ENCODE measurements at places on chromosomes 16 and 17. TPM values are rescaled to one million over a fixed set of nuclear protein-coding genes. Genes with fewer than 3 reads are reported as not detected.

Gene CDH16
- 0.25 TPM for total RNA-seq

Gene HID1
- total RNA-seq, result 7.0 TPM

Gene CFAP97D1
- not detected for total RNA-seq

Gene DNAH3
- total RNA-seq, result not detected

GRCh38 chr16:50692999-50693781 is at the start of gene NOD2:
NOD2 (plus strand) TSS chr16:50693606; CDS start chr16:50699496, 5,890 bp downstream.
- no peak for DNase-seq

- DNase-seq, result no peak
Observed at GRCh38 chr17:11487469-11487868, 110.8 kb upstream of the DNAH9 start.

DNA sequence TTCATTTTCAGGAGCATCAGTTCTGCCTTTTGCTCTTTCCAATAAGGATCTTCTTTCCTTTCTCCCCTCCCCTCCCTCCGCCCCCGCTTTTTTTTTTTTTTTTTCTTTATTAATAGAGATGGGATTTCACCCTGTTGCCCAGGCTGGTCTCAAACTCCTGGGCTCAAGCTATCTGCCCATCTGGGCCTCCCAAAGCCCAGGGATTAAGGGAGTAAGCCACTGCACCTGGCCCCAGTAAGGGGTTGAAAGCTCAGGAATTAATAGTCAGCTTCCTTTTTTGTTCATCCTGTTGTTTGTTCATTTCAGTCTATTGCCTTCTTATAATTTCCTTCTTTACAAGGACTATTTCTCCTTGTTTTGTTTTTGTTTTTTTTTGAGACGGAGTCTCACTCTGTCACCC is 7.9 kb upstream of the C17orf58 start:
- no peak for DNase-seq

GRCh38 chr16:13335879-13336278 is 434.5 kb downstream of the SHISA9 start:
- no peak for DNase-seq

- peak; percentile 31 for DNase-seq
Observed at GRCh38 chr17:36824678-36825101, 112.6 kb upstream of the LHX1 start.

DNA sequence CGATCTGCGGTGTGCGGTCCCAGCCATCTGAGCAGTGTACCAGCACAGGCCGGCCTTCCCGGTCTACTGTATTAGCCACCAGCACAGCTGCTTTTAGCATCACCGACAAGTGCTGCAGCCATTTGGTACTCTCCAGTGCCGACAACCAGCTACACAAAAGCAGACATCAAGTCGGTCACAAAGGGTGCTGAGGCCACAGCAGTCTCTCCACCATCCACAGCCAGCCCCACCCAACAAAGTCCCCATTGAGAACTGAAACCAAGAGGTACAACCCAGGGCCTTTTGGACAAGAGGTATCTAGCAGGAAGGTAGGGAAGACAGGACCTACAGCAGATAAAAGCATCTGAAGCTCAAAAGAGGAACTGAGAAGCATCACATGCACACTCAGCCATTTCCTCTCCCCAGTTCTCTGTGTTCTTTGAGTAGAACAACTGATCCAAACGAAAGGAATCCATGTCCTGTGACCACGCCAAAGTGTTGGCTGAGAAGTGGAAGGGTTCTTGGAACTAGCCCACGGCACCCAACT is 9.5 kb downstream of the MTMR4 start:
- no peak for DNase-seq

DNA sequence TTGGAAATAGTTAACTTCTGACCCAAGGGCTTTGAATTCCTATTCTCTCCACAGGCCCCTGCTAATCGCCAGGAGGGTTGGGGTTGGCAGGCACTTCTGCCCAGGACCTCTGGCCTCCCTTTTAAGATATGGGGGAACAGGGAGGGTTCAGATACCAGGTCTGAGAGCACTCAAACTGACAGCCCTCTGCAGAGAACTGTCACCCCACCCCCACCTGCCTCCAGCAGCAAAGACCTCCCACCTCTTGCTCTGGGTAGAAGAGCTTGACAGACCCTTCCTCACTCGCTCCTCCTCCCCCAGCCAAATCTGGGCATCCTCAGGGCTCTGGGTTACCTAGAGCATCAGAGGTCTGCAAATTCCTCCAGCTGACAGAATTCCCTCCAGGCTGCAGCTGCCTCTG is 11.6 kb downstream of the CDH3 start:
- DNase-seq, result no peak

DNA sequence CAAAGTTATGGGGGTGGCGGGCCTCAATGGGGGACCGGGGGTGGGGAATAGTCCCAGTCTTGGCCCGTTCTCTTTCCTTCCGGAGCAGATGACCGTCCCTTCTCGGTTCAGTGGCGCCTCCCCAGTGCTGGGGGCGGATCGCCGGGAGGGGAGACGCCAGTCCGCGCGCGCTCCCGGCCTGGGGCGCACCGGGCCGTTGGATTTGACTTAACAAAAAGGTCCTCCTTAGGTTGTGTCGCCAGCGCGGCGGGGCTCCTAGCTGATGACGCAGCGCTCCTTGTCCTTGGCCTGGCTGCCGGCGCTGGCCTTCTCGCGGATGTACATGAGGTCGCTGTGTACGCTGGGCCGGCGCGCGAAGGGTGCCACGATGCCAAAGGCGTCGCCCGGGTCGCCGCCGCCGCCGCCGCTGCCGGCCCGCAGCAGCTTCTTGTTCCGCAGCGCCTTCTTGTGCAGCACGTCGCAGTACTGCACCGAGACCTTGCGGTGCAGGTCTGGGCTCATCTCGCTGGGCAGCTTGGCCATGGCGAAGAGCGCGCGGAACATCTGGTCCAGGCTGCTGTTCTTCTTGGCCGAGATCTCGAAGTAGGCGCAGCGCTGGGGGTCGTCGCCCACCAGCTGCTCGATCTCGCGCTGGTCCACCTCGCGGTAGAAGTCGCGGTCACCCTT is 1.2 kb downstream of the RASD1 start:
- DNase-seq, result no peak

DNA sequence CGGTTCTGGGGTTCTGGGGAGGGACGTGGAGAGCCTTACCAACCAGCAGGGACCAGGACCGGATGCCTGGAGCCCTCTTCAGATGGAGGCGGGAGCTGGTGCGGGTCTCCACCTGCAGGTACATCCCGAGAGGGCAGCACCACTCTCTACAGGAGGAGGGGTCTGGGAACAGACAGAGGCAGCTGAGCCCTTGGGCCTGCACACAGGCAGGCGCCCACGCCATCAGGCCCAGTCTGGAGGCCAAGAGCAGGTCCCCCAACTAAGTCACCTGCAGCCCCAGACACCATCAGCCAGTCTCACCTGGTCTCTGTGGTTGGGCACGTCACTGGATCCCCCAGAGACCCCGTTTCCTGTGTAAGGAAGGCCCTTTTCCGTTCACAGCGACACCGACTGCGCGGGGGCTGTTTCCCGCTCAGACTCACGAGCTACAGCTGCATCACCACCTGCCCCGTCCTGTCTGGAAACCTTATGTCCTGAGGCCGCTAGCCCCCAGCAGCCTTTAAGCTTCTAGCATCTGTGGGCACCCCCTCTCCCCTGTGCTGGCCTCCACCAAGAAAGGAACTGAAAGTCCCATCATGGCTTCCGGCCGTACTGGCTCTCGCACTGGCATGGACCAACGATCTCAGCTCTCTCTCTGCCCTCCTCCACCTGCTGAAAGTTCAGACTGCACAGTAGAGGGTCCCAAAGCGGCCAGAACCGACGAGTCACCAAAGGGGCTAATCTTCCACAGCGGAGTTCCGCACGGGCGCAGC is 1.2 kb downstream of the CYBC1 start:
- no peak for DNase-seq

- peak; percentile 34 for DNase-seq
Observed at GRCh38 chr17:36008998-36009665, 7.8 kb upstream of the CCL15 start.

GRCh38 chr16:74466872-74467271 is 45.6 kb upstream of the CLEC18B start:
- DNase-seq, result no peak

GRCh38 chr16:85331688-85332087 is 219.4 kb upstream of the CIBAR2 start:
- peak; percentile 52 for DNase-seq

DNA sequence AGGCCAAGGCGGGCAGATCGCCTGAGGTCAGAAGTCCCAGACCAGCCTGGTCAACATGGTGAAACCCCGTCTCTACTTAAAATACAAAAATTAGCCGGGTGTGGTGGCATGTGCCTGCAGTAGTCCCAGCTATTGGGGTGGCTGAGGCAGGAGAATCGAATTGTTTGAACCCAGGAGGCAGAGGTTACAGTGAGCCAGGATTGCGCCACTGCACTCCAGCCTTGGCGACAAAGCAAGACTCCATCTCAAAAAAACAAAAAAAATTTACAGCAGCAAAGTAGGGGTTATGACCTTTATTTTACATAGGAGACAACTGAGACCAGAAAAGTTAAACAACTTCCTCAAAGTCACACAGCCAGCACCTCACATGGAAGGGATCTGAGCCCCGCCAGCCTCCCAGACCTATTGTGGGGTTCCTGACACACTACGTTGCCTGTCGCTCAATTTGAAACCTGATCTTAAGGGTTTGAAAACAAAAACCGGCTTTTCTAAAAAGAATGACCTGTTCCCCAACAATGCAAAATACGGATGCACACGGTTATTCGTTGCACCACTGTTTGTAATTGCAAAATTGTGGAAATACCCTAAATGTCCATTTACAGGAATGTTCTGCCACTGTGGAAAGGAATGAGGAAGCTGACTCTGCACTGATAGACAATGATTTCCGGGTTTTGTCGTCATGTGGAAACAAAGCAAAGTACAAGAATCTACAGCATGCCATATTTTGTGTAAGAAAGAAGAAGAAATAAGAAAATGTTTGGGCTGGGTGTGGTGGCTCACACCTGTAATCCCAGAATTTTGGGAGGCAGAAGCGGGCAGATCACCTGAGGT is 77.2 kb downstream of the CNGB1 start:
- peak; percentile 92 for DNase-seq

DNA sequence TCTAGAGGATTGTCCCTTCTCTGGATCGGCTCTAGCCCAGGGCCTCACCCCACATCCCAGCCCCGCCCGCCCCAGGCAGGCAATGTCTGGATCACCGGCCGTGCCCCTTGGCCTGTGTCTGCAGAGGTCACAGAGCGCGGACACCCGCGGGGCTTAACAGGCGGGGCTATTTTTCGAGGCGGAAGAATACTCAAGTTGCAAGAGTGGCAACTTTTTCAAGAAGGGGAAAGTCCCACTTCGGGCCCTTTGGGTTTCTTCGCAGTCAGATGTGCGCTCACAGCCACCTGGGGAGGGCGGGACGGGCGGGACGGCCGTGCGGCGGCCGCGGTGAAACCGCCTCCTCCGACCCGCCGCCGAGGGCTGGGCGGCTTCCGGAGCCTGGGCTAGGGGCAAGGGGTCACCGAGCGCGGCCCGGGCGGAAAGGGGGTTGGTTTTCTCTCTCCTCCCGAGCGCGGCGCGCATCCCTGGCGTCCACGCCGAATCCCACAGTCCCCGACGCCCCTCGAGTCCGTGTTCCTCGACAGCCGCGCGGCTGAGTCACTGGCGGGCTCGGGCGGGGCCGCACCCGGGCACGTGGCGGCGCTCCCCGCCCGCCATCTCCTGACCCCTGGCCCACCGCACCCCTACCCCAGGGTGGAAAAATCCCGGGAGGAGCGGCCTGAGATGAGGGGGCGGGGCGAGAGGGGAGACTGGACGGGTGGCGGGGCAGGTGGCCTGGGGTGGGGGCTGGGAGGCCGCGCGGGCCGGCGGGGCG is 1.2 kb upstream of the PFN1 start:
- peak; percentile 83 for DNase-seq

DNA sequence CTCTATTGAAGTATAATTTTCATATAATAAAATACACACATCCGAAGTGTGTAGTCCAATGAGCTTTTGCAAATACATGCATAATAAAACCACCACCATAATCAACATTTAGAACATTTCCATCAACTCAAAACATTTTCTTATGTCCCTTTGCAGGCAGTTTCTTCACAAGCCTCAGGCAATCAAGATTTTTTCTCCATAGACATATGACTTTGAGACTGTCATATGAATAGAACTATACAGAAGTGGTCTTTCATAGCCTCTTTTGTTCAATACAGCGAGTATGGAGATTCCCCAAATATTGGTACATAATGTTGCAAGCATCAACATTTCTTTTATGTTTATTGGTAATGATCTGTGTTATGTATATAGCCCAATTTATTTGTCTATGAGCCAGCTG is 983.2 kb downstream of the CDH11 start:
- DNase-seq, result no peak

DNA sequence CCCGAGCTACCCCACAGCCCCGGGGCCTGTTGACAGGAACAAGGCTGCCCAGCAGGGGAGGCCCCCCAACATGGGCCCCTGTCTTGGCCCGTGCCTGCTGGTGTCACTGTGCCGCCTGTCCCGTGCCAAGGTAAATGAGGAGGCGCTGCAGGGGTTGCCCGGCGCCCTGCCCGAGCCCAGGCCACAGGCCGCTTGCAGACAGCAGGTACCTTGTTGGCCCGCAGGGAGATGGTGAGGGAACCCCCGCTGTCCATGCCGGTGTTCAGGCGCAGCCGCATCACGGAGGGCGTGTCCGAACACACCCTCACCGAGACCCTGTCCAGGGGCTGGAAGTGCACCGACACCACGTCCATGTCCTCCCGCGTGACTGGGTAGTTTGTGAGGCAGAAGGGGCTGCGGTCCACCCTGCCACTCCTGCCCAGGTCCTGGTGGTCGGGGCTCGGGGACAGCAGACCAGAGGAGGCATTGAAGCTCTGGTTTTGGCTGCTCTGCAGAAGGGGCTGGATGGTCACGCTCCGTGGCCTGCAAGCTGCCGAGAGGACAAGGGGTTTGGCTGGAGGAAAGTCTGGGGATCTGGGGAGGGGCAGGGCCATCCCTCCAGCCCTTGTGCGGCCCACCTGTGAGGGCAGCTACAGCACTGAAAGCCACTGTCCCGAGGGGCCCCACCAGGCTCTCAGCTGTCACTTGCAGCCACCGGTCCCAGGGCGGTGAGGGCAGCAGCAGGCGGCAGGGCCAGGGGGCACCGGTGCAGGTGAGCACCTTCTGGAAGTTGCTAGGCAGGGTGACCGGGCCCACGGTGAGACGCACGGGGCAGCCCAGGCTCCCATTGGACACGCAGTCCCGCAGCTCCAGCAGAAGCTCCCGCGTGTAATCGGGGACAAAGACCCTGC is 5.6 kb downstream of the PGAP6 start:
- no peak for DNase-seq

Measured in MCF 10A (cell line).